ENCODE measurements at places on chromosomes 2 and 18.

- peak; percentile 24 for DNase-seq
Measured at GRCh38 chr18:34514238-34514637, 195.9 kb upstream of the DTNA start.

DNA sequence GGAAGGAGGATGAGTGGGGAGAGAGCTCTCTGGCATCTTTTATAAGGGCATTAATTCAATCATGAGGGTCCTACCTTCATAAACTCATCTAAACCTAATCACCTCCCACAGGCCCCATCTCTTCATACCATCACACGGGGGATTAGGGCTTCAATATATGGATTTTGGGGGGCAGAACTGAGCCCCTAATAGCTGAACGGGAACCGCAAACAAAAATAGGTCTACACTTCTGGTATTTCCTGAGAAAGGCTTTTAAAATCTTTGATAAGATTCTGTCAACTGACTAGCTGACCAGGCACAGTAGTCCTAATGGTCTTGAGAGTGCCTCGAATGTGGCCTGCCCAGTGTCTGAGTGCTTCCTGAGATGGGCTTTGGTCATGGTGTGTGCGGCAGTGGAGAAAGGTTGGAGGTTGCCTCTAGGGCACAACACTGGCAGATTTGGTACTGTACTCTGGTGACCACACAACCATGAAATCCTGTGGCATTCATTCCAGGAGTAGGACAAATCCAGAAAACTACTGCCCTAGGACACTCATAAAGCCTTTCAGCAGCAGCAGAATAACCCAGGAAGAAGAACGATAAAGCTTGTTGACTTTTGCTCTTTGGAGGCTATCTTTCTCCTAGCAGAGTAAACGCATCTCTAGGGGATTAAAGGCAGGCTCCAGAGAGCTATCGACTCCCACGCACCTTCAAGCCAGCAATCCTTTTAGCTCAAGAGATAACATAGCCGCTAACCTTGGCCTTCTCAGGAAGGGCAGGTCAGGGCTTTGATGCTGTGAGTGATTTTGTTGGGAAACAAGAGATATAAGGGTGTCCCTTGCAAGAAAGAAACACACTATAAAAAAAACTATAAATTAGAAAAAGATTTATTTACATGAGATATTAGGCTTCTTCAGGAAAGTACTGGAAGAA, 12.3 kb upstream of the APOB start:
- no peak for DNase-seq

DNA sequence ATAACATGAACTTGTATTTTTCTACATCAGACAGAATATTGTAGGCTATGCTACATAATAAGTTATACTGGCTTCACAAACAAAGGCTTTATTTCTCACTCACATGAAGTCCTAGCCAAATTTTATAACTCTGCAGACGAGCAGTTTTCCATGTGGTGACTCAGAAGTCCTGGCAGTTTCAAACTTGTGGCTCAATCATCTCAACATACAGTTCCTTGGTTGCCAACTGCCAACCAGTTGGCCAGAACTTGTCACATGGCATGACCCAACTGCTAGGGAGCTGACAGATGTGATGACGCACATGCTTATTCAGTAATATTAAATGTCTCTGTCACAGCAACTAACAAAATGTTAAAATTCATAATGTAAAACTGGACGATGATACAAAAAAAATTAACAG, 63.8 kb upstream of the ZC3H15 start:
- peak; percentile 83 for DNase-seq

DNA sequence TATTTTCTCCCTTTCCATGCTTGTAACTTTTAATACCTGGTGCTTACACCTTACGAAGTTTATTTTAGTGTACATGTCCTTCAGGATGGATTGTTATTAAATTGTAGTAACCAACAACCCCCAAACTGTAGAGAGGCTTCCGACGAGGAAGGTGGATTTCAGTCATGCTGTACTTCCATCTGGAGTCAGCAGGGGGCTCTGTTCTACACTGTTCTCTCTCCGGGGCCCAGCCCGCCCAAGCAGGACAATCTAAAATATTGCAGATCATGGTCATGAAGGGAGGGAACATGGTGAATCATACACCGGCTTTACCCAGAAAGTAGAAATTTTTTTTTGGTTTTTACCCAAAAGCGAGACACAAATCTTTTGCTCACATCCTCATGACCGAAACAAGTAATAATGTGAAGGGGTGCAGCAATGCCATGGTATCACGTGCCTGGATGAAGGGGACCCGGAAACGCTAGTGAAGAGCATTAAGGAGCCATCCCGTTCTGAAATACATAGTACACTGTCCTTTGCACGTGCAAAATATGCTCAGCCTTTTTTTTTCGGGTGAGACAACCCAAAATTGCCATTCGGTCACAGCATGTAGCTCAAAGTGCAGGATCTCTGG, 884.8 kb downstream of the EPHA4 start:
- peak; percentile 46 for DNase-seq

- no peak for DNase-seq
Measured at GRCh38 chr18:44758861-44759631, 78.4 kb downstream of the SETBP1 start.

GRCh38 chr2:9258953-9259399, 52.4 kb downstream of the ASAP2 start:
- DNase-seq: no peak

- no peak for DNase-seq
Measured at GRCh38 chr2:10039658-10040410, 3.5 kb upstream of the KLF11 start.

GRCh38 chr2:232802091-232802490, 25.7 kb upstream of the KCNJ13 start:
- DNase-seq: no peak

GRCh38 chr2:153770359-153770991, 101.2 kb upstream of the GALNT13 start:
- DNase-seq: no peak

DNA sequence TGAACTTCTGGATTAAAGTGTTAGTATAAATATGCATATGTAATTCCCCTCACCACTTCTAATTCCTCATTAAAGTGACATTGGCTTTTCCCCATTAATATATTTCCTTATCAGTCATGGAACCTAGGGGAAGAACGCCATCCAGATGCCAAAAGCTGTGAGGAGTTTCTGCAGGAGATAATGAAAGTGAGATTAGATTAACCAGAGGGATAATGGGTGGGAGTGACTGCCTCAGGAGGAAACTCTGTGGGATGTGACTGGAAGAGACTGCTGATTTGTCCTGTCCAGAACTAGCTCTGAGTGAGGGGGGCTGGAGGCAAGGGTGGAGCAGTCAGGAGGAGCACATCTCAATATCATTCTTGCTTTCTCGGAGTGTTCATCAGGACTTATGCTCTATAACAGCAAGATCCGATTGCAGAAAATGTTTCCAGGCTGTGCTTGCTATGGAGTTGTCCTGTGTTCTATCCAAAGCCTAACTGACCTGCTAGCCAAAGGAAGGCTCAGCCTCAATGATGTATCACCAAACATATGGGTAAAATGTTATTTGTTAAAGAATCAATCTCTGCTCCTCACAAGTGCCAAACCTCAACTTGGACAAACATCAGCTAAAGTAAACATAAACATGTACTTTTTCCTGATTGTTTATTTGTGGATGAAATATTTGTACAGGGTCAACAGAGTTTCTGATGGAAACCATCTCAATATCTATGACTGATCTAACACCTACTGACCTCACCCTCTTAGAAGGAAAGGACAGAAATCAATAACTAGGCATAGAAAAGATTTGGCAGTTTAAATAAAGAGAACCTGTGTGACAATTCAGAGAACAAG, 118.5 kb downstream of the ASXL3 start:
- no peak for DNase-seq

DNA sequence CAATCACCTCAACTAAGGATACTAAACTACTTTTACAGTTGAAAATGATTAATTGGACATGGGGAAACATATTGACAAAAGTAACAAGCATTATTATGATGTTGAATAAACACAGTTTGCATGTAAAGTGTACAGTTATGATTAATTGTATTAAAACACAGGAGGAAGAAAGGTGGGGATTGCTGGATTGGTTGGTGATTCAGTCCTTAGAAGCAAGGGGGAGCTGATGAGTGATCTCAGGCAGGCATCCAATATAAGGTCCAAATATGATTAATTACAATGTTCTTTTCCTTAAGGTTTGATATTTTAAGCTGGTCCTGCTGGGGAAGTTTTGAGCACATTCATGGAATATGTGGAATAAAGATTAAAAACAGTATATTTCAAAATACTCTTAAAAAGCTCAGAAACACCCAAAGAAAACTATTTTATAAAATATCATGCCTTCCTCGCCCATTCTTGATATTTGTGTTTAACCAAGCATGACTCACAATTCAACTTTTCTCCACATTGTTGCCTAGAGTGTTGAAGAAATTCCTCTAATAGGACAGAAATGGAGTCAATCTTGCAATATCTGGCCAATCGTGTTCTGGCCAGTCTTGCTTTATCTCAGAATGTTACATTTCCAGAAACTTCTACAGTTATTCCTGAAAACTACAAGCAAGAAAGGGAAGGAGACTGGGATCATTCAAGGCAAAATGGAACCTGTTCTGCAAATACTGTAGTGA, 268.2 kb downstream of the RPIA start:
- no peak for DNase-seq

DNA sequence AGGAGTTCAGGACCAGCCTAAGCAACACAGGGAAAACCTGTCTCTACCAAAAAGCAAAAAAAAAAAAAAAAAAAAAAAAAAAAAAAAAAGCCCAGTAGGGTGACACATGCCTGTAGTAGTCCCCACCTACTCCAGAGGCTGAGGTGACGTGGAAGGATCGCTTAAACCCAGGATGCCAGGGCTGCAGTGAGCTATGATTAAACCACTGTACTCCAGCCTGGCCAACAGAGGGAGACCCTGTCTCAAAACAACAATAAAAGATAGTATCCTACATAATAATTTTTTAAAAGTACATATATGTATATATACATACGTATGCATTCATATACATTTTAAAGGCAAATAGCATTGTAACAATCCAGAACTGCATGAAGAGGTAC, 51.7 kb downstream of the SOS1 start:
- DNase-seq: peak; percentile 33

DNA sequence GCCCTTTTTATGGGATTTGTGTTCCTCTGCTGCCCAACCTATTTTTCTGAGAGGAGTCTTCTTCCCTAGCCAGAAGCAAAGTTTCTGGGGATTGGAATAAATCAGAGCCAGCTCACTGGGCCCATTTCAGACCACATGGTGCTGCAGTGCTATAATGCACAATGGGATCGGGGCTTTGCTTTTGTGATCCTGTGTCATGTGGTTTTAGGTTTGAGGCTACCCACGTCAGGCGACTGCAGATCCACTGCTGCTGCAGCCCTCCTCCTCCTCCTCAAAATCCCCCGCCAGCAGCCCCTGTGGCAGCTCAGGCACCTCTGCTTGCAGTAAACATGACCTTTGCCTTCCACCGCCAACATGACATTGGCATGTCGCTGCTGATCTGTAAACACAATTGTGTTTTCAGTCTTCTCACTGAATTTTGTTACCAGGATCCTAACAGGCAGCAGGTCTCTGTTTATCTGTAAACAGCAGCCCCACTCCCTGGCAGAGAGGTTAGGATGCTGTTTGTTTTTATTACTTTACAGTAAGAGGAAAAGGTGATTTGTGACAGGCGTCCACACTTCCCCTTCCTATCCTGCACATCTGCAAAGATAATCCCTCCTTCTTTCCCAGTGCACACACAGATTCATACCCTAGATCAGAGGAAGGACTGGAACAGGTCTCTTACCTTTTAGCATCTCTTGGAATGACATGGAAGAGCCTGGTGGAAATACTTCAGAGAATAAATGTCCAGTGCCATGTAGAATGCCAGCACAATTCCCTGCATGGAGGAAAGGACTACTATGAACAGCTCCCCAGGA, 130.8 kb downstream of the FOXI3 start:
- no peak for DNase-seq

- DNase-seq: no peak
Measured at GRCh38 chr2:160870729-160871465, 289.3 kb upstream of the TANK start.

DNA sequence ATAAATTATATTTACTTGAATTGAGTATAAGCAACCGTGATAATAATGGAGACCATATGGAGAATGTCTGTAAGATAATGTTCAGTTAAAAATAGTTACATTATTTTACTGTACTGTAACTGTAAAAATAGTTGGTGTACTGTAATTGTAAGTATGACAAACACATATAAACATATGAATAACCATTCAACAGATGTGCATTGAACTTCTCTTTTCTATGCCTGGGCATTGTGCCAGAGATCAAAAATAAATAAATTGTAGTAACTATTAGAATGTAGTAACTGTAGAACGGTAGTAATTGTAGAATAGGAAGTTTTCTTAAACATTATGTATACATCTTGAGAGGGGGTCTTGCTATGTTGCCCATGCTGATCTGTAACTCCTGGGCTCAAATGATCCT, 287.4 kb upstream of the EPAS1 start:
- DNase-seq: no peak

DNA sequence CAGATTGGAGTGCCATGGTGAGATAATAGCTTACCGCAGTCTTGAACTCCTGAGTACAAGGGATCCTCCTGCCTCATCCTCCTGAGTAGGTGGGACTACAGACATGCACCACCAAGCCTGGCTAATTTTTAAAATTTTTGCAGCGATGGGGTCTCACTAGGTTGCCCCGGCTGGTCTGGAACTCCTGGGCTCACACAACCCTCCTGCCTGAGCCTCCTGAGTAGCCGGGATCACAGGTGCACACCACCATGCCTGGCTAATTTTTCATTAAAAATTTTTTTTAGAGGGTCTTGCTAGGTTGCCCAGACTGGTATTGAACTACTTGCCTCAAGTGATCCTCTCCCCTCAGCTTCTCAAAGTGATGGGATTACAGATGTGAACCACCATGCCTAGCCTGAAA, 27.8 kb downstream of the RAB31 start:
- DNase-seq: no peak

GRCh38 chr2:120433816-120434290, 87.9 kb downstream of the INHBB start:
- no peak for DNase-seq
